AG20443 (cell line): ENCODE measurements at places on chromosomes 6 and 20.

- peak; percentile 95 for DNase-seq
These were observed 94.5 kb upstream of the PTPN1 start for GRCh38 chr20:50415516-50416268.

GRCh38 chr20:48897305-48898010 is 24.1 kb upstream of the ARFGEF2 start:
- peak; percentile 72 for DNase-seq

- DNase-seq, result peak; percentile 65
These were observed 776.4 kb upstream of the NRSN1 start for GRCh38 chr6:23349521-23350147.

- DNase-seq, result no peak
These were observed 12.1 kb downstream of the TFAP2A start for GRCh38 chr6:10402648-10403311.

DNA sequence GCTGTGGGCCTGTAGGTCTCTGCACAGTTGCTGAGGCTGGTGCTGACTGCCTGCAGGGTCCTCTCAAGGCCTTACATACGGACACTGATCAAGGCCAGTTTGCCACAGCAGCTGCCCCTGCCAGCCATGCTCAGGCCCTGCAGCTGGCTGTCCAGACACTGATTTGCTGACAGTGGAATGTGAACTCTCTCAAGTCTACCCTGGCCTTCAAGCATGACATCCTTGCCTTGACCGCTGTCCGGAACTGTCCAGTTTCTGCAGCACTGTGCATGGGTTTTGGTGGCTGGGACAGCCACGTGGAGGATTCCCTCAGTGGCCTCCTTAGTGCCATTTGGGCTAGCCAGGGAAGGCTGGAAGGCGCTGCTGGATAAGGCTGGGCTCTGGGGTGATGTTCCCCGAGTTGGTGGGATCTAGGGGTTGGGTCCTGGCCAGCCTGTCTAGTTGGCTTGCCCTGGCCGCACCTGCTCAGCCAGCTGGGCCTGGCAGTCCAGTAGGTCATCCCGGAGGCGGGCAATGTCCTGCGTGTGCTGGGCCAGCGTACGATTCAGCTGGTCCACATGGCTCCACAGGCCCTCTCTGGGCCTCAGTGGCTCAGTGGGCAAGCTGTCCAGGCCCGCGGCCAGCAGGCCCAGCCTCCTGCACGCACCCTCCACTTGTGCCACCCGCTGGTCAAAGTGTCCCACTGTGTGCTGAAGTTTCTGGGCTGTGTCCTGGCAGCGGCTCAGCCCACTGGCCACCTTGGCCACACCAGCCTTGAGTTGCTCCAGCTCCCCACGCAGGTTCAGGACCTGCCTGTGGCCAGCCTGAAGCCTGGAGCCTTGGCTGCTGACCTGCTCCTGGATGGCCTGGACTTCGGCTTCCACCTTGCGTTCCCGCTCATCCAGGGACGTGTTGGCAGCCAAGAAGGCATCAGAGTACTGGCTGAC is 5.5 kb downstream of the EMILIN3 start:
- no peak for DNase-seq

DNA sequence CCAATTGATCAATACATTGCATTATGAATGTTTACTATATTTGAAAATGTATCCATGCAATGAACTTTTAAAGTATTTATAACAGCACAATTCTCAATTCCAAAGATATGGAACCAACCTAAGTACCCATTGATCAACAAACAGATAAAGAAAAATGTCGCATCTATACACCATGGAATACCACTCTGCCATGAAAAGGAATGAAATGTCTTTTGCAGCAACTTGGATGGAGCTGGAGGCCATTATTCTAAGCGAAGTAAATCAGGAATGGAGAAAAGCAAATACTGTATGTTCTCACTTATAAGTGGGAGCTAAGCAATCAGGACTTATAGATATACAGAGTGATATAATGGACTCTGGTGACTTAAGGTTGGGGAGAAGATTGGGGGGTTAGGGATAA is 22.9 kb downstream of the SRPK1 start:
- DNase-seq, result no peak

GRCh38 chr6:35920793-35921732 is at the start of gene SRPK1:
Gene SRPK1 (minus strand): TSS chr6:35921098. CDS start chr6:35921056, 42 bp downstream.
- peak; percentile 99 for DNase-seq
